ENCODE measurements at places on chromosomes 12 and 14. TPM values are rescaled to one million over a fixed set of nuclear protein-coding genes. Genes with fewer than 3 reads are reported as not detected.
A peak's percentile ranks its signal among the peaks of the same experiment; 100 is the strongest.

Gene AHNAK2
- total RNA-seq, result not detected

DNA sequence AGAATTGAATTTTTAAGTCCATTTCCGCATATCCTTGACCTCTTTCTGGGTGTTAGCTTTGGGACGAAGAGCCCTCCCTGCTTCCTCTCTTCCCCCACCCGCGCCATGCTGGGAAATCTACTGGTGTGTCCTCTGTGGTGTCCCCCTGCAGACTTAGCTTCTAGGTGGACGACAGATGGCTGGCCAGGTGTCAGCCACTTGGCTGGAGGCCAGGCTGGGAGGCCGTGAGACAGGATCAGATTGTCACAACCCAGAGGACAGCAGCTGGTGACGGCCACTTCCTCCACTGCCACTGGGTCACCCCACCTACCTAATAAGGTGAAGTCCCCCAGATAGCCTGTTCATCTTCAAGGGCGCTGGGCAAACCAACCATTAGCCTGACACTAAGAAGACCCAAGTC is 13.3 kb upstream of the DTX1 start:
- H3K4me1 ChIP-seq, result no peaks in the 10 kb centered on the region
- no peaks in the 10 kb centered on the region for H3K36me3 ChIP-seq
- H3K27me3 ChIP-seq, result peaks cover 2% of the 10 kb centered on the region
- H3K4me3 ChIP-seq, result no peak overlapping the region
- no peak for DNase-seq

DNA sequence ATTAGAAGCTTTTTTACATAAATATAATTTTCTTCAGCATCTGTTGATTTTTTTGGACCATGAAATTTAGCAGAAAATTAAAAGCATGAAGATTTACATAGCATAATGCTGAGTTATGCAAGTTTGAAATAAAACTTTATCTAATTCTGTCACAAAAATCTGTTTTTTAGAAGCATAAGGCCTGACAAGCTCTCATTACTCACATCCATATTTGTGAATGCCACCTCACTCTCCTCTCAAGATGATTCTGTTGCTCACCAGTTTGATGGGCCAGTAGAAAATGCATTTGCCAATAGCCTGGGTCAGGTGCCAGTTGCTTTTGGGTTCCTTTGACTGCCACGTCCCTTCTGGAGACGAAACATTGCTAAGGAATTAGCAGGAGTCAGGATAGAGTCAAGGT is 181.5 kb upstream of the ATP2B1 start:
- H3K4me3 ChIP-seq, result no peak overlapping the region
- H3K36me3 ChIP-seq, result no peaks in the 10 kb centered on the region
- H3K27ac ChIP-seq, result no peak overlapping the region
- H3K27me3 ChIP-seq, result no peaks in the 10 kb centered on the region
- H3K4me1 ChIP-seq, result peaks cover 10% of the 10 kb centered on the region

Gene NR4A1
- total RNA-seq, result 143 TPM

- no peaks in the 10 kb centered on the region for H3K27me3 ChIP-seq
- no peak overlapping the region for H3K4me3 ChIP-seq
- DNase-seq, result no peak
Measured at GRCh38 chr12:24325331-24325730, 375.9 kb upstream of the SOX5 start.

Gene P2RX2
- total RNA-seq, result not detected

DNA sequence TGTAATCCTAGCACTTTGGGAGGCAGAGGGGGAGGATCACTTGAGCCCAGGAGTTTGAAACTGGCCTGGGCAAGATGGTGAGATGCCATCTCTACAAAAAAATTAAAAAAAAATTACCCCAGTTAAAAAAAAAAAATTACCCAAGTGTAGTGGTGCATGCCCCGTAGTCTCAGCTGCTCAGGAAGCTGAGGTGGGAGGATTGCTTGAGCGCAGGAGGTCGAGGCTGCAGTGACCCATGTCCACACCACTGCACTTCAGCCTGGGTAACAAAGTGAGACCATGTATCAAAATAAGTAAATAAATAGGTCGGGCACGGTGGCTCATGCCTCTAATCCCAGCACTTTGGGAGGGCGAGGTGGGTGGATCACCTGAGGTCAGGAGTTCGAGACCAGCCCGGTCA is 128.8 kb downstream of the VRK1 start:
- H3K4me3 ChIP-seq, result no peak overlapping the region
- no peaks in the 10 kb centered on the region for H3K4me1 ChIP-seq
- no peak overlapping the region for H3K27ac ChIP-seq
- no peak for DNase-seq
- H3K36me3 ChIP-seq, result no peaks in the 10 kb centered on the region

Gene BCDIN3D
- total RNA-seq, result 4.6 TPM

GRCh38 chr12:21343636-21344035 is 8.9 kb upstream of the SLCO1A2 start:
- DNase-seq, result no peak
- peaks cover 6% of the 10 kb centered on the region for H3K27me3 ChIP-seq
- no peak overlapping the region for H3K27ac ChIP-seq
- no peaks in the 10 kb centered on the region for H3K4me1 ChIP-seq
- no peaks in the 10 kb centered on the region for H3K36me3 ChIP-seq

GRCh38 chr14:67453575-67454300 is 34.8 kb downstream of the TMEM229B start:
- H3K27me3 ChIP-seq, result no peaks in the 10 kb centered on the region
- H3K36me3 ChIP-seq, result no peaks in the 10 kb centered on the region
- no peak for DNase-seq
- no peak overlapping the region for H3K27ac ChIP-seq
- no peaks in the 10 kb centered on the region for H3K4me1 ChIP-seq

DNA sequence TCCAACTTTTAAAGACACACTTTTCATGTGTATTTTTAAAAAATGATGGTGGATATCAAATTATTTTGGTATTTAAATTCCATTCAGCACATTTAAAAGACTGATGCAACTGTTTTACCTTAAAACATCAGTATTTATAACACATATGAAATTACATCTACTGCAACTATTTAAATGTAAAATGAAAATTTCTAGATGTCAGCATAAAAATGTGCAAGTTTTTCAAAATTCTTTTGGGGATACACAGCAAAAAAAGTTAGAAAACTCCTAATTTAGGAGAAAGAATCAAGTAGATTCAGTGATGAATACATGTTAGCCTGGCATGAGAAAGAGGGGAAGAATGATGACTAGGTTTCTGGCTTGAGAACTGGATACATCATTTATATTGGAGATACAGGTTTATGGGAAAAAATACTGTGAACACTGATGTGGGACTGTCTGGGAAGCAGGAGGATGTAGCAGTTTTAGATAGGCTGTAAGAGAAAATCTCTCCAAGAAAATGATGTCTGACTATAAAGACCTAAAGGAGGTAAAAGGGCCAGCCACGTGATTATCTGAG is 9.2 kb downstream of the SOS2 start:
- H3K27me3 ChIP-seq, result no peaks in the 10 kb centered on the region
- DNase-seq, result no peak
- peaks cover 4% of the 10 kb centered on the region for H3K4me1 ChIP-seq
- no peaks in the 10 kb centered on the region for H3K36me3 ChIP-seq

Gene FAM181A
- not detected for total RNA-seq

GRCh38 chr14:100607611-100607956 is 20.4 kb upstream of the BEGAIN start:
- no peak for DNase-seq
- no peaks in the 10 kb centered on the region for H3K4me1 ChIP-seq
- H3K36me3 ChIP-seq, result no peaks in the 10 kb centered on the region
- H3K27me3 ChIP-seq, result no peaks in the 10 kb centered on the region
- H3K27ac ChIP-seq, result no peak overlapping the region
- H3K4me3 ChIP-seq, result no peak overlapping the region

Gene SDR9C7
- not detected for total RNA-seq

DNA sequence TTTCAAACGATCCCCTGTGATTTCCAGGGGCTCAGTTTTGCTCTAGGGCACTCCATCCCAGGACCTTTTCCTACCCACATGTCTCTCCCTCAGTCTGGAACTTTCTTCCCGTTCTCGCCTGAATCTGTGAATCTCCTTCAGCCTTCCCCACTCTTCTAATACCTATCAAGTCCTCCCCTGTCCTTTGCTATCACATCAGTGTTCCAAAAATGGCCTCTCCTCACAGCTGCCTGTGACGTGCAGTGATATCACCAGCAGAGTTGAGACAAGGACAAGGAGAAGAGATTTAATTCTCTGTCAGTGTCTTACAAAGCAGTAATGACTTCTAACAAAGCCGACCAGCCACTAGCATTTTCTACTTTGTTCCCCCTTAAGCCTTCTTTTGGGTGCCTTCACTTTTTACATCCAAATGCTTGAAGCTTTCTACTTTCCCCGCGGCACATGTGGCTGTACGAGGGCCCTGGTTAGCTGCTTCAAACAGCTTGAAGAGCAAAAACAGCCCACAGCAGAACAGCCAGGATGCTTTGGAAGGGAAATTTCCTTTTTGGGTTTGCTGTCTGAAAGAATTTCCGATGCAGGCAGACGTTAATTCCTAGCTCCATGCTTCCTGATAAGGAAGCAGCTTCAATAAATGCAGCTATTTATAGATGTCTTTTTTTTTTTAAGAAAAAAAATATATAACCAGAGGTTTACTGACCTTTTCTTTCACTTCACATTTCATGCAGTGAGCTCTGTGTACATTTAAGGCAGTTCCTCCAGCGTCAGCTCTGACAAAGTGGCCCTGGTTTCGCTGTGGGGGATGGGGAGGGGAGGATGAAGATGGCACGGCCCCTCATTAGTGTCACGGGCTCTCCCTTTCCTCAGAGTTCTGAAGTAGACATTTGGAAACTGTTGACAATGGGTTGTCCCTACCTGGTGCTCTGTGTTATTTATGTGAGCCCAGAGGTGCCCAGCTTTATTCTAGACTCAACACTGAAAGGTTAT is 109.3 kb downstream of the ETV6 start:
- H3K4me1 ChIP-seq, result peaks cover 9% of the 10 kb centered on the region
- H3K36me3 ChIP-seq, result peaks cover 14% of the 10 kb centered on the region
- DNase-seq, result peak; percentile 23
- no peak overlapping the region for H3K27ac ChIP-seq
- H3K4me3 ChIP-seq, result no peak overlapping the region

DNA sequence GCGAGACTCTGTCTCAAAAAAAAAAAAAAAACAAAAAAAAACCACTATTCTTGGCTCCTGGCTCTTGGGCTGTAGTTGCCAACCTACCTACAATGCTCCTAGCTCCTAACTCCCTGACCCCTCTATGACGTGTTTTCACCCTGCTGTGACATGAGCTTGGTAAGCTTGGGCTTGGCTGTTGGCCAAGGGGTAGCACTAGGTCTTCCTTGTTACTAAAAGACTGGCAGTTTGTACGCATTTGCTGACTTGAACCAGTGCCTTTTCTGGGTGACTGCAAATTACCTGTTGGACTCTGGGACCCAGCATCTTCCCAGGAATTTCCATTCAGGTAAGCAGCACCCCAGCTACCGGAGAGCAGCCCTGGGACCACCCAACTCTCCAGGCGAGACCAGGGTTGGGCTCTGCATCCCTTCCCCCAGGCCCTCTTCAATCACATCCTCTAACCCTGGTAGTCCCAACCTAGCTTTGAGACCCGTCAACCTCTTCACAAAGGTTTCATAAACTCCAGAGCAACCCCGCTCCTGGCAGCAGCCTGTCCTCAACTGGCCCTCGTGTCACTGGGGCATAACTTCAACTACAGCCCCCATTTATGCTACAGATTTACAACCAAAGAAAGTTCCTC is 8.3 kb downstream of the CDK2AP1 start:
- H3K4me1 ChIP-seq, result no peaks in the 10 kb centered on the region
- DNase-seq, result no peak
- H3K4me3 ChIP-seq, result no peak overlapping the region

Gene PARP11
- total RNA-seq, result 16.1 TPM

GRCh38 chr12:27900920-27901879 is 71.3 kb downstream of the PTHLH start:
- no peak overlapping the region for H3K4me3 ChIP-seq
- no peaks in the 10 kb centered on the region for H3K27me3 ChIP-seq
- no peak overlapping the region for H3K27ac ChIP-seq
- no peak for DNase-seq
- H3K4me1 ChIP-seq, result no peaks in the 10 kb centered on the region

GRCh38 chr12:8773461-8773860 is 49.0 kb upstream of the A2ML1 start:
- no peak for DNase-seq
- no peaks in the 10 kb centered on the region for H3K36me3 ChIP-seq
- H3K27me3 ChIP-seq, result no peaks in the 10 kb centered on the region
- no peaks in the 10 kb centered on the region for H3K4me1 ChIP-seq

- H3K27me3 ChIP-seq, result peaks cover 5% of the 10 kb centered on the region
- no peak within 1 kb of the TSS for H3K4me3 ChIP-seq
- DNase-seq, result no peak
Measured at GRCh38 chr12:103586791-103587370, at the start of gene STAB2. STAB2 (plus strand) TSS chr12:103587273; CDS start chr12:103587477, 204 bp downstream.

DNA sequence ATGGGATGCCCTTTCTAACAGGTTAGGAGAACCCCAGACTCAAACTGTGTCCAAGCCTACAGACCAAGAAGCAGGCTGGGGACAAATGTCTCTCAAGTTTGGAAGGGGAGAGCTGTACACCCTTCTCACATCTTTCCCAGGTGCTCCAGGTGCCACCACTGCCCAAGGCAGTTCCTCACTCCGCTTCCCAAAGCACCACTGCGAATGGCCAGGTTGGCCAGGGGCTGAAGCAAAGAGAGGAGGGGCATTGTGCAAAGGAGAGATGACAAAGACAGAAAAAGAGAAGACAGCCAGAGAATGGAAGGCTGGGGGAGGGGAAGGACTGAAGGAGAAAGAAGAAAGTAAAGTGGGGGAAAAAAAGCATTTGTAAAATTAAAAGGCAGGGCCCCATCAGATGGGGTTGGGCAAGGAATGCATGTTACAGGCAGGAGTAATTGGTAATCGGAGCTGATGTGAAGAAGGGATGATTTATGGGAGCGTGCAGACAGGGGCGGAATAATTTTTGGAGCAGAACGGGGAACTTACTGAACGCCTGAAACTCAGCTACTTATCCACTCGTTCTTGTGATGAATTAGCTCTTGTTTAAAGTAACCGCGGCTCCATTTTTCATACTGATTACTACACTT is 165.8 kb downstream of the ESRRB start:
- no peak overlapping the region for H3K27ac ChIP-seq
- no peak overlapping the region for H3K4me3 ChIP-seq
- no peak for DNase-seq
- H3K4me1 ChIP-seq, result no peaks in the 10 kb centered on the region
- no peaks in the 10 kb centered on the region for H3K36me3 ChIP-seq
- H3K27me3 ChIP-seq, result no peaks in the 10 kb centered on the region

GRCh38 chr12:57127101-57127725 is 1.1 kb upstream of the LRP1 start:
- H3K27ac ChIP-seq, result no peak overlapping the region
- peaks cover 22% of the 10 kb centered on the region for H3K4me1 ChIP-seq
- peak; percentile 51 for DNase-seq
- H3K27me3 ChIP-seq, result peaks cover 7% of the 10 kb centered on the region

- H3K36me3 ChIP-seq, result peaks cover 57% of the 10 kb centered on the region
- DNase-seq, result no peak
- H3K27ac ChIP-seq, result no peak overlapping the region
- no peak overlapping the region for H3K4me3 ChIP-seq
Measured at GRCh38 chr12:31298515-31298910, 27.4 kb downstream of the SINHCAF start.

DNA sequence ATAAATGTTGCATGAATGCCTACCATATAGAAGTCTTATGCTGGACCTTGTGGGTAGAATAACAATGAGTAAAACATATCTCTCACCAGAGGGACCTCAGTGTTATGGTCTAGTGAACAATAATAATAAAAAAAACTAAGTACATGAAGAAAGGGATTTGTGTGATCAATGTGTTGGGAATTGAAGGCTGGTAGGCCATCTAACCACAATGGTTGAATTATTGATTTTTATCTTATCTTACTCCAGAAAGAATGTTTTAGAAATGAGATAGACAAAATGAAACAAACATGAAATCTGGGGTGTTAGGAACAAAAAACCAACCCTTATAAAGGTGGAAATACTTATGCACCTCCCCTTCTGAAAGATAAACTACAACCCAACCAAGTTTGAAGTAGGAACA is 243.9 kb upstream of the LRIG3 start:
- H3K4me3 ChIP-seq, result no peak overlapping the region
- DNase-seq, result no peak
- peaks cover 3% of the 10 kb centered on the region for H3K27me3 ChIP-seq
- no peaks in the 10 kb centered on the region for H3K4me1 ChIP-seq
- no peaks in the 10 kb centered on the region for H3K36me3 ChIP-seq
